NCI-H460 (cell line): ENCODE measurements at places on chromosomes 11 and 22. TPM values are rescaled to one million over a fixed set of nuclear protein-coding genes. Genes with fewer than 3 reads are reported as not detected.

GRCh38 chr22:30600921-30601320 lies 6.1 kb upstream of the TCN2 start:
- no peak for DNase-seq

Gene EIF4ENIF1
- 7.8 and 8.2 TPM in 2 replicates for total RNA-seq

DNA sequence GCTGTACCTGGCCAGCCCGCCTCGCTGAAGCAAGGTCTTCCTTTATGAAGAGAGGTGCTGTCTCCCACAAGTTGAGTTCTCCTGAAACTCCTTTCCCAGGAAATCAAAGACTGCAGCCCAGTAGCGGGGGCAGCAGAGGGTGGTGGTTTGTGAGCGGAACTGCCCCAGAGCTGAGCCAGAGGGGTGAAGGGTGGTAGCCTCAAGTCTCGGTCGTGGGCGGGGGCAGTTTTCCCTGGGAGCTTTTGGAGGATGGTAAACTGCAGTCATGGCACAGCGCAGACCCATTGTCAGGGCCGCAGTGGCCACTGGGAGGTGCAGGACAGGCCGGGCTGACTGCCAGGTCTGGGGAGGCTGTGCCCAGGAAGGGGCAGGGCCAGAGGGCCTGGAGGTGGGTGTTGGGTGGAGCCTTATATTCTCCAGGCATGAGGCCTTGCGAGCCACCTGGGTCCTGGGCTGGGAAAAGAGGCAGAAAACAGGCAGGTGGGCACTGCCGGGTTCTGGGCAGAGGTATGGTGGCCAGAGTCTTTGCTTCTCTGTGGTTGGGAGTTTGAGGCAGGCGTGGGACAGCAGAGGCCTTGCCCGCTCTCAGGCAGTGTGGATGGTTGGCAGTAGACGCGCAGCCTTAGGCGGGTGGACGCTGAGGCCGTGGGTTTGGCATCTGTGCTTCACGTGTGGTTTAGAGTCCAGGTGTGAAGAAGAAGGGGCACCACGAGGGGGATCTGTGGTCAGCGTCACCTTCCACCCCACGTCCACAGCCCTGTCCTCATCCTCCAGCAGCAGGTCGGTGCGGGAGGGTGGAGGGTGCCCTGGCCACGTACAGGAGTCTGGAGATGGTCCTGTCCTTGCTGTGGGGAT lies 1176.4 kb downstream of the BRD1 start:
- DNase-seq = no peak

Gene OOSP3
- not detected in 2 replicates for total RNA-seq

DNA sequence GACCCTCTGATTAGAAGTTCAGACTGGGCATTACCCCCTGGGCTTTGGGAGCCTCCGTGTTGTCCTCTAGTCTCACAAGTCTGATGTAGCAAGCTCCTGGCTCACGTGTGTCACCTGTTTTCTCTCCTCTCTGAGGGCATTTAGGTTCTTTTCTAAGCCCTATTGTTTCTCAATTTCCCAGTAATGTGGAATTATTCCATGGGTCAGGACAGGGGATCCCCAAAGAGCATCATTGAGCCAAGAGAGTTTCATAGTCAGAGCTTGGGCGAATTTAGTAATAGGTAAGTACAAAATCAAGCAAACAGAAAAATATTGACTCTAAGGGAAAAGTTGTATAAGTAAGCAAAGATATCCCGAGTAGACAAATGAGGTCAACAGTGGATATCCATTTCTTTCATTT lies 57.3 kb downstream of the PPP6R2 start:
- DNase-seq = no peak

DNA sequence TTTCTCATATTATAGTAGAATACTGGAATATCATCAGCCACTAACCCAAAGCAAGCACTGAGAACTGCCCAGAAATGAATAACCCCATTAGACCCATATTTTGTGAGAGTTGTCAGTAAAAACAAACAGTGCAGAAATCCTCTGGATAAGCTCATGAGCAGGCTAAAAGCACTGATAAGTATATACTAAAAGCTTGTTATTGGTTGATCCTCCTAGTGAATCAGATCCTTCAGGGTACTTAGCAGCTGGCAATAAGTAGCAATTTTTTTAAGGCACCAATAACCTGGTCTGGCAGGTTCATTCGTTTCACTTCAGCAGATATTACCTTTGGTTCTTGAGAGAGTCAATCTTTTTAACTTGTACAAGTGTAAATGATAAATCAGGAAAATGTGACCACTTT lies 1.2 kb downstream of the NOX4 start:
- no peak for DNase-seq

DNA sequence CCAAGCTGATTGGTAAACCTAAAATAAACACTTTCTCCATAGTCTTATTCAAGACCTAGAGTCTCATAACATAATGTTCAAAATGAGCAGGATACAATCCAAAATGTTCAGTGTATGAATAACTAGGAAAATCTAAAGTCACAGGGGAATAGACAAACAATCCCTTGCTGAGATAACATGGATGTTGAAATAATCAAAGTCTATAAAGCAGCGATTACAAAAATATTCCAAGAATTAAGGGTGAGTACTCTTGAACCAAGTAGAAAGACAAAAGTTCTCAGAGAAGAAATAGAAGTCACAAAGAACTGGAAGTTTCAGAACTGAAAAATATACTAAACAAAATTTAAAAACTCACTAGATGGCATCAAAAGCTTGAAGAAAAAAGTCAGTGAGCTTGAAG lies 561.0 kb downstream of the INSC start:
- no peak for DNase-seq

- DNase-seq = no peak
These were observed 13.4 kb upstream of the NECTIN1 start for GRCh38 chr11:119742263-119742861.

GRCh38 chr11:126334659-126335462 lies 20.6 kb upstream of the ST3GAL4 start:
- no peak for DNase-seq

DNA sequence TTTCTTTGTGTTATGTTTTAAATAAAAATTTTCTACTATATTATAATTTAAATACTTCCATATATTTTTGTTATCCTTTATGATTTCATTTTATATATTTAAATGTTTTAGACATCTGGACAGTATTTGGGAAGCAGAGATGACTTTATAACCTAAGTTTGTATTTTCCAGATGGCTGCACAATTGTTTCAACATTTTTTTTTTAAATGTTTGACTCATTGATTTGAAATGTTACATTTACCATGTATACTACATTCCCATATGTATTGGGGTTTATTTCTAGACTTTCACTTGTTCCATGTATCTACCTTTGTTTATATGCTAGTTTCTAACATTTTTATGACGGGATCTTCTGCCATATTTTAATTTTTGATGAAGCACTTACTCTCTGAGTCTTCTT lies 766.5 kb downstream of the METTL15 start:
- no peak for DNase-seq

DNA sequence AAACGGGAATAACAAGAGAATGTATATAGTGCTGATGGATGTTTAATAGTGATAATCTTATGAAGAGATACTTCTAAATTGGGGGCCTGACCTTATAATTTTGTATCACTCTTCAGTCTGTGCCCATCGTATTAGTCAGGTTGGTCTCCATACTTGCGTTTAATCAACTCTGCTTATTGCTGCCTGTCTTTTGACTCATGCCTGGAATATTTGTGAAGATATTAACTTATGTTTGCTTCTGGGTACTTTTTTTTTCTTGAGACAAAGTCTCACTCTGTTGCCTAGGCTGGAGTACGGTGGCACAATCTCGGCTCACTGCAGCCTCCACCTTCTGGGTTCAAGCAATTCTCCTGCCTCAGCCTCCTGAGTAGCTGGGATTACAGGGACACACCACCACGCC lies 24.0 kb downstream of the TMEM135 start:
- no peak for DNase-seq

- peak; percentile 35 for DNase-seq
These were observed 35.0 kb upstream of the OR9G4 start for GRCh38 chr11:56783448-56784041.

DNA sequence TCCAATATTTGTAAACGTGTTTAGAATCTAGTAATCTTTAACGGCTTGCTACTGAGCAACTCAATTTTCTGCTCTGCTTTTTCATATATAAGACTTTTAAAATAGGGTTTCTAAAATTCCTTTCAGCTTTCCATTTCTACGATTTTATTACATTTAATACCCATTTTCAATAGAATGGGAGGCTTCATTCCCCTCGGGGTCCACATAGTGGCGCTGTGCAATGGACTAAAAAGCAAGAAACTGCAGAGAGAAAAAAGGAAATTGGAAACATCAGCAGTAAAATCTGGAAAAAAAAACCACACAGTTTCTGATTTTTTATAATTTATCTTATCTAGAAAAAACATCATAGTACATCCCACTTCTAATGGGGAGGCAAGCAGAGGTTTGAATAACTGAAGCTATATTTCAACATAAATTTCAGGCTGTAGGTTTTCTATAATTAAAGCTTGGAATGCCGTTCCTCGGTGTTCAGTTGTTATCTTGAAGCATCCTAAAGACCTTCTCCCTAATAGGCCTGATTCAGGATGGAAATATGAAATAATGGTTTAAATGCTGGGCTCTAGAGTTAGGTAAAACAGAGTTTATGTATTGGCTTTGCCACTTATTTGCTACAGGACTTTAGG lies 18.7 kb upstream of the JHY start:
- peak; percentile 24 for DNase-seq

GRCh38 chr11:112902361-112903011 lies 58.7 kb upstream of the NCAM1 start:
- no peak for DNase-seq

GRCh38 chr11:7632211-7632610 lies 41.1 kb downstream of the CYB5R2 start:
- DNase-seq = no peak

DNA sequence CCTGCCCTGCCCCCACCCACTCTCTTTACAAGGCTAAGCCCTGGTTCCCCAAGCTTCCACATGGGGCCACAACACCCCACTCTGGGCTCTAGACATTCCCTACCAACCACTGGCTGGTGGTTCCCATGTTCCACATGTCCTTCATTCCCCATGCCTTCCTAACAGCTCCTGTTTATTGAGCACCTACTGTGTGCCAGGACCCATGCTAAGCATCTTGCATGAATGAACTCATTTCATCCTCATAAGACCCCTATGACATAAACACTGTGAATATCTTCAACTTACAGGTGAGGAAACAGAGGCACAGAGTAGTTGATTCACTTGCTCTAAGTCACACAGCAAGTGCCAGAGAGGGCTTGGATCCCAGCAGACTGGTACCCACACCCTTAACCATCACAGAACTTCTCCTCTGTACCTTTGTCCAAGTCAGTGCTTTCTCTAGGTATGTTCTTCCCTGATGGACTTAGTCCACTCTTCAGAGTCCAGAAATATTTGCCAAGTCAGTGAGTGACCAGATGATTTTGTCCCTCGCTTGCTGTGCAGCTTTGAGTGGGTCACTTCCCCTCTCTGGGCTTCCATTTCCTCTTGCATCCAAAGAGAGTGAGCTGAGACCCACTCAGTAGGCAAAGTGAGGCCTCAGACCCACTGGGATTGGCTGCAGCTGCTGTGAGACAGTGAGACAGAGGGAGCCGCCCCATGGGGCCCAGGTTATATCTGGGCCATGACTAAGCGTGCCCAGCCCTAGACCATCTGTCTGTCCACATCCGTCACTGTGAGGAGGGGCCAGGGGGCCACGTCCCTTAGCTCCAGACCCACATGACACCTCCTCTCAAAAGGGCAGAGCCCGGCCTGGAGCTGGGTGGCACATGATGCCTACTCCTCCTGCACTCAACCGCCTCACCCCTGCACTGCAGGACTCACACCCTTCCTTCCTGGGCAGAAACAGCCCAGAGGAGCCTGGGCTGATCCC lies 132.4 kb downstream of the MN1 start:
- peak; percentile 84 for DNase-seq

Gene SYT13
- not detected in 2 replicates for total RNA-seq

DNA sequence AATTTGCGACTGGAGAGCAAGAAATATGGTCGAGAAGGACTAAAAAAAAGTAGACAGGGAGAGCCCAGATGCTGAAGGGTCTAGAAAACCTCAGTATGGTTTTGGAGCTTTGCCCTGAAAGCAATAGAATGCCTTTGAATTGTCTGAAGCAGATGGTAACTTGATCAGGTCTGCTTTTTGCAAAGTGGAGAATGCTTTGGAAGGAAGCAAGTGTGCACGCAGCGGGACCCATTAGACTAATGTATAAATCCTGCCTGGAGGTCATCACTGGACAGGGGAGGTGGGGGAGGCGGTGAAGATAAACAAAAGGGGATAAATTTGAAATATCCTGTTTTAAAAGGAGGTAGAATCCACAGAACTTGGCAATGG lies 757 bp upstream of the HINFP start:
- no peak for DNase-seq

DNA sequence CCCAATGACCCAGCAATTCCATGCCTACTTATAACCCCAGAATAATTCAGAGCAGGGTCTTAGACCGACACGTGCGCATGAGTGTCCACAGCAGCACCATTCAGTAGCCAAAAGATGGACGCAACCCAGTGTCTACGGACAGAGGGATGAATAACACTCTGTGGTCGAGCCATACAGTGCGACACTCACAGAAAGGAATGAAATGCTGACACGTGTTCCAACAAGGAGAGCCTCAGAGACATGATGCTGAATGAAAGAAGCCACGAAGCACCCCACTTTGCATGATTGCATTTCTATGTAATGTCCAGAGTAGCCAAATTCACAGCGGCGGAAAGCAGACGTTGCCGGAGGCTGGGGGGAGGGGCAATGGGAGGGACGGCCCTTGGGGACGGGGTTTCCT lies 134.4 kb downstream of the CTTN start:
- DNase-seq = no peak

GRCh38 chr11:47523490-47524225 lies 29.3 kb downstream of the CELF1 start:
- peak; percentile 24 for DNase-seq

GRCh38 chr11:66365711-66366619 lies 5.6 kb downstream of the SLC29A2 start:
- DNase-seq = no peak

GRCh38 chr22:25352294-25352680 lies 132.8 kb downstream of the CRYBB2 start:
- DNase-seq = no peak

Gene OR8G5
- total RNA-seq = not detected in 2 replicates

- no peak for DNase-seq
These were observed 17.2 kb downstream of the LINC01488 start for GRCh38 chr11:69498614-69499175.

- DNase-seq = peak; percentile 58
These were observed 67.2 kb upstream of the BMAL1 start for GRCh38 chr11:13210424-13210823.

- DNase-seq = no peak
These were observed 150.9 kb downstream of the SNX19 start for GRCh38 chr11:130765406-130765805.

Gene DEUP1
- total RNA-seq = not detected in 2 replicates

Gene EEF1G
- 2,030 and 2,160 TPM in 2 replicates for total RNA-seq

Gene SLC25A22
- 16.2 and 20.8 TPM in 2 replicates for total RNA-seq

DNA sequence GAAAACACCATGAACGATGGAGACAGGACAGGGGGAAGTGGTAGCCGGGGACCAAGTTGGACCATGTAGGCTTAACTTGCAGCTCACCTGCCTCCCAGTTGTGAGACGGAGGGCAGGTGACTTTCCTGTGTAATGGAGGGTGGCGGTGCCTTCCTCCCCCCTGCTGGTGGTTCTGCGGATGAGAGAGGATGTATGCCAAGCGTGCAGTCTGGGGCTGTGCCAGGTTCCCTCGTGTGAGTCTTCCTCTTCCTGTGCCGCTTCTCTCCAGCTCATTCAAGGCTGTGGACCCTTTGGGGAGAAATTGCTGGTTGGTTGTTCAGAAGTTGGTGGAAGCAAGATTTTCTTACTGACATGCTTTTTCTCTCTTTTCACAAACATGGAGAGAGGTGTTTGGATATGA lies 35.1 kb downstream of the MPPED1 start:
- no peak for DNase-seq

- no peak for DNase-seq
These were observed 1941.0 kb upstream of the RAG2 start for GRCh38 chr11:38538866-38539680.

Gene CDK2AP2
- 25.1 and 29.6 TPM in 2 replicates for total RNA-seq
